CD4-positive, alpha-beta T cell treated with Interleukin-15 for 4 hours (primary cell): ENCODE measurements at places on chromosomes 11 and 22.
A peak's percentile ranks its signal among the peaks of the same experiment; 100 is the strongest.

GRCh38 chr11:56624661-56625110 lies 10.0 kb upstream of the OR5M1 start:
- DNase-seq = no peak

GRCh38 chr22:27783436-27784119 lies 18.0 kb downstream of the MN1 start:
- DNase-seq = no peak

DNA sequence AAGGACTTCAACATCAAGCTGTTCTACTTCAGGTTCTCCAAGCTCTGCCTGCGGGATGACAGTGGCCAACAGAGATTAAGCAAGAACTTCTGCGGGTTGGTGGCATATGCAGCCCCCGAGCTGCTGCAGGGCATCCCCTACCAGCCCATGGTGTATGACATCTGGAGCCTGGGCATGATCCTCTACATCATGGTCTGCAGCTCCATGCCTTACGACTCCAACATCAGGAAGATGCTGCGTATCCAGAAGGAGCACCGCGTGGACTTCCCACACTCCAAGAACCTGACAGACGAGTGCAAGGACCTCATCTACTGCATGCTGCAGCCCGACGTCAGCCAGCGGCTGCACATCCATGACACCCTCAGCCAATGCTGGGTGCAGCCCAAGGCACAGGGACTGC lies 2.8 kb upstream of the DGCR2 start:
- DNase-seq = no peak

- no peak for DNase-seq
These were observed 18.0 kb downstream of the SOX6 start for GRCh38 chr11:16338393-16338792.

DNA sequence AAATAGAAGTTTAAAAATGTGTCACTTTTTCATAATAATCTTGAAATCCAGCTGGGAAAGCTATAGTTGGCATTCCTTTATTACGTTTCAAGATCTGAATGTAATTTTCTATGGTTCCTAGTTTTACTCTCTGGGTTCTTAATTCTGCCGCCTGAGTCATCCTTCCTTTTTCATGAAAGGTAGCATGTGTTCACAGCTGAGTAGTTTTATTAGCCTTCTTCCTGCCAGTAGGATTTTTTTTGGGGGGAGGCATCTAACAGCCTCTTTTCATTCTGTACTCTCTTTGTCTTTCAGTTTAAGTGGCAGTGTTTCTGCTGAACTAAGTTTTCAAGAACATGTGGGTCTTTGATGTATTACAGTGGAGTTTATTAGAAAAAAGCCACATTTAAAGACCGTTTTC lies 36.5 kb downstream of the OR2AG2 start:
- DNase-seq = peak; percentile 56

DNA sequence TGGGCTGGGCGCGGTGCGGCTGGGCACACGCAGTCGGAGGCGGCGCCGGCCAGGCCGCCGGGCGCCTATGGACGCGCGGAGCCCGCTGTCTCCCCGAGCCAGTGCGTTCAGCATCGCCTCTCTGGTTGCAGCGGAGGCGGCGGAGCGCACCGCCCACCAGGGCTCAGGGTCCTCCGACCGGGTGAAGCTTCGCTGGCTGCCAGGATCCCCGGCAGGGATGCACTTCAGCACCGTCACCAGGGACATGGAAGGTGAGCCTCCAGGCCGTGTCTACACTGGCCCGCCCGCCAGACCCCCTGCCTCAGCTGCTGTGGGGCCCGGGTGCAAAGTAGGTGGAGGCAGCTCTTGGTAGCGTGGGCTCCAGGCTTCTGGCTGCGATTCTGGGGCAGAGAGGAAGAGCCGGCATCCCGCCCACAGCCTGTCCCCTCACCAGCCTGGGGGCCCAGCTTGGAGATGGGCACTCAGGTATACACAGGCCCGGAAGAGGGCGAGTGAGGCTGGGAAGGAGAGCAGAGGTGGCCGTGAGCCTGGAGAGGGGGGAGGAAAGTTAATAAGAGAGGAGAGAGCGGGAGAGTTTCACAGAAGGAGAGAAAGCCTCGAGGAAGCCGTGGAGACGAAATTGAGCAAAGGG lies 1.0 kb upstream of the TBX1 start:
- no peak for DNase-seq

DNA sequence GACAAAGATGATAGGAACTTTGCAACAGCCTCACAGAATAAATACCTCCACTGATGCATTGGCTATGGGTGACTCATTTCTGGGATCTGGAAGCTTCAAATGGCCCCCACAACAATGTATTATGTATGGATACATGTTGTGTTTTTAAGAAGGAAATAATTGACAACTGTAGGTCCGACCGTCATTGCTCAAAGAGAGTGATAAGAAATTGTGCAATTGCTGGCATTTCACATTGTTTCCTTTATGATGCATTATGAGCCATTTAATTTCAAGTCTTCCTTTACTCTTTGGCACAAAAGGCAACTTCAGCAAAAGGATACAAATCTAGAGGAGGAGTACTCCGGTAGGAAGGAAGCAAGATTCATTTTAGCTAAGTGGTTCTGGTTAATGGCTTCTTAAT lies 2.0 kb downstream of the ANO3 start:
- DNase-seq = no peak

DNA sequence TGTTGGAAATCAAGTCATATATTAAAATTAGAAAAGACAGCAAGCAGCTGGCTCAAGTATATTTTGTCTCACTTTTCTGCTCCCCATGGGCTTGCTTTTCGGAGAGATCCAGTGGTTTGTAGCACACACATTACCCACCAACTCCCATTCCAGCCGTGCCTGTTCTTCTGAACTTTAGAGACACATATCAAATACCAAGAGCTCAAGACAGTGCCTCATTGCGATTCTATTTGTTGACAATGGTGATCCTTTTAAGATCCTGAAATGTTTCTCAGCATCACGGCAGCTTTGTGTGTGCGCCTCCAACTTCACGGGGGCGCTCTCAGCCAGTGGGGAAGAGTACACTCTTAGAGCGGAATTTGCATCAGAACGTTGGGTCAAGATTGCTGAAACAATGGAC lies 52.9 kb downstream of the BARX2 start:
- no peak for DNase-seq

DNA sequence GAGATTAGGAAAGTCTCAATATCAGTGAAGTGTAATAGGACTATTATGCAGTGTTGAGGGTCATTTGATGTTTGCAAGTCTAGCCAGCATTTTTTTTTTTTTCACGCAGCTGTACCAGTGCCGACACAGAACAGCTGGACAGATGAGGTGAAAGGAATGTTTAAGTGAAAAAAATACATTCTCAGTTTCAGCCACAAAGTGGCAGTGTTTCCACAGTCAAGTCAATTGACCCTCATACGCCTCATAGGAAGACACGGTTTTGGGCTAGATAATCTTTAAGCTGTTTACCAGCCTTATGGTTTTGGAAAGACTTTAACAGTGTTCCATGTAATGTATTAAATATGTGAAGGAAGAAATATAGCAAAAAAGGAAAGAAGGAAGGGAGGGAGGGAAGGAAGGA lies 349.9 kb upstream of the ANO3 start:
- no peak for DNase-seq

- peak; percentile 25 for DNase-seq
These were observed 85.0 kb upstream of the CLPB start for GRCh38 chr11:72519220-72519881.

GRCh38 chr11:130598433-130598832 lies 150.0 kb downstream of the ADAMTS15 start:
- no peak for DNase-seq

- no peak for DNase-seq
These were observed 1.8 kb downstream of the MGAT3 start for GRCh38 chr22:39458444-39459083.

GRCh38 chr22:44634426-44635321 lies 67.3 kb upstream of the PRR5 start:
- DNase-seq = no peak

- no peak for DNase-seq
These were observed 117.8 kb downstream of the SERGEF start for GRCh38 chr11:17894929-17895658.

GRCh38 chr11:35144136-35144741 lies 5.3 kb downstream of the CD44 start:
- DNase-seq = peak; percentile 76

DNA sequence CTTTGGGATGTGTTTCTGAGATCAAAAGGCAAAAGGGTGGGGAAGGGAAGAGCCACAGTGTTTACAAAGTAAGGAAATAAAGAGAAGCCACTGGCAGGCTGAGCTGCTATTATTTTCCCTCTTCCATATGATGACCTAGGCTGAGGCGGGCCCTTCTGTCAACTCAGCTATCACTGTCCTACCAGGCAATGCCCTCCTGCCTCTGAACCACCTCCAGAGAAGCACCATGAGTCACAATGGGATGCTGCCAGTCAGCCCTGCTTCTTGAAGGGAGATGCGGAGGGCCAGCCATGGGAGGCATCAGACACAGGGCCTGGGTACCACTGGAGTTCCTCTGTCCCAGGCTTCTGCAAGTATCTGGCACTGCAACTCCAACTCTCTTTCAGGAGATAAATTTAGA lies 107.9 kb upstream of the BID start:
- DNase-seq = no peak

GRCh38 chr11:47916361-47916841 lies 64.0 kb upstream of the PTPRJ start:
- DNase-seq = no peak

GRCh38 chr11:36431429-36432092 lies 78.5 kb downstream of the TRAF6 start:
- peak; percentile 60 for DNase-seq

GRCh38 chr22:40606306-40606705 lies 30.2 kb downstream of the MRTFA start:
- DNase-seq = no peak

- DNase-seq = no peak
These were observed 4.6 kb upstream of the MICAL3 start for GRCh38 chr22:18028817-18029527.

DNA sequence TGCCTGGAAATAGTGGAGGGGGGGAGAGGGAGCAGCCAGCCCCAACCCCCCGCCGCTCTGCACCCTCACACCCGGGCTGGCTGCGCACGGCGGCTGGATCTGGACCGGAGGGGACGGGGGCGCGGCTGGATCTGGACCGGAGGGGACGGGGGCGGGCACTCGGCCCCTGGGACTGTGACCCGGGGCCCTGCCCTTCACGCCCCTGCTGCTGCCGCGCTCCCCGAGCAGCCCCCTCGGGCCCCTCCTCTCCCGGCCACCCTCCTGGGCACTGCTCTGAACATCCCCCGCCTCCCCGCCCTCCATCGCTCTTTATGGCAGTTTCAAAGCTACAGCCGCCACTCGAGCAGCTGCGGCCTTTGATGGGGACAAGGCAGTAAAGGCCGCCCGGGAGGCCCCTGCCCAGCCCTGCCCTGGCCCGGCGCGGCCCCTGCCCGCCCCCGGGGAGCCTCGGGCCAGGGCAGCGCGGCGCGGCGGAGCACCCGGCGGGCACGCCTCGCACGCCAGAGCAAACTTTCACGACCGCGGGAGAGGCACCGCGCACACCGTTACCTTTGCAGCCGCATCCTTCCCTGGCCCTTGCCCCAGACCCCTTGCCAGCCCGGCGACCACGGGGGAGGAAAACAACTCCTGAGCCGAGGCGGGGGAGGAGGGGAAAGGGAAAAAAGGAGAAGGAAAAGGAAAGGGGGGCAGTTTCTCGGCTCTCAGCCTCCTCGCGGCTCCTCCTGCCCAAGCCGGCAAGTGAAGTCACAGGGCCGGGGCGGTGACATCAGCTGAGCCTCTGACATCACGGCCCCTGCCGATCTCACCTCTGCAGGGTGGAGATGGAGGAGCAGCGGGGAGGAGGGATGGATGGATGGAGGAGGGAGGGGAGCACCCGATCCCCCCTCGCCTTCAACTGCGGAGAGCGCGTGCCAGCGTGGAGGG lies 13.1 kb upstream of the TCF20 start:
- DNase-seq = peak; percentile 40

- DNase-seq = no peak
These were observed 121.5 kb upstream of the TEAD1 start for GRCh38 chr11:12552692-12553091.

DNA sequence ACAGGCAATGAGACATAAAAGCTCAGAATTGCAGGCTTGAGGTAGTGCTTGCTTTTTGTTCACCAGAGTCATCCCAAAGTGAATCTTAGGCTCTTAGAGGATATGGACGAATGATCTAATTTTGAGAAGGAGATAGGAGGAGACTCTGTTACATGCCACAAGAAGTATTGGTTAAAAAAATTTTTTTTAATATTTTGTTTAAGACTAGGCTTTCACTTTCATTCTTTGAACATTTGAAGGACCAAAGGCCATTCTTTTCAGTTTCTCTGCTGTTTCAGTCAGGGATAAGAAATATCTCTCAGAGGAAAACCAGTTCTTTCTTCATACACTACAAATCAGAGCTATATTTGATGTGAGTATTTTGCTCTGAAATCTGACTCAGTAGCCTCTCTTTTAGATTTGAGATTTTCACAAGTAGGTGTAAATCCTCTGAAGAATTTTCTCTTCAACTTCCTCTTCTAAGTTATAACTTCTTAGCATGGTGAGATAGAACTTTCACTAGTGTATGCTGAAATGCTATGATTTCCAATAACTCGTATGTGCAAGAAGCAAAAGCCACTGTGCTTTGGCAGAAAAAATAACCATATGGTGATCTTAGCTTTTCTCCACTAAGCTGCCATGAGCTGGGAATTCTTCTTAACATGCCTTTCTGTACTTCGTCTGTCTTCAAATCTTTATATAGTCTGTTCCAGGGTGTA lies 24.1 kb upstream of the FAM181B start:
- no peak for DNase-seq

DNA sequence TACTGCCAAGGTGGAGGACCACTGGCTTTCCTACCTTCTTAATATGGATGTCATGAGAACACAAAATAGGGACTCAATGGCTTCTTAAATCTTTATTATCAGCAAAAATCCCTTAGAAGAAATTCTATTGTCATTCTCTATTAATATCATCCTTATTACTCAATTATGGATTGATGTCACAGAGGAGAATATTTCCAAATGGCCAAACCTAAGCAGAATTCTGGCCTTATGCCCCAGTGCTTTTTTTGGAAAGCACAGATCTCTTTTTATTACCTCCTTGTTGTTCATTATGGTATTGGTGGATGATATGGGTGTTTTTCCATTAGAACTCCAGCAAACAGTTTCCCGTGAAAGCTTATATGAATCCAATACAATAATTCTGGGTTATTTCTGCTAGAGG lies 9.9 kb downstream of the CRTAM start:
- DNase-seq = no peak
